ENCODE measurements at places on chromosomes 4 and X.

DNA sequence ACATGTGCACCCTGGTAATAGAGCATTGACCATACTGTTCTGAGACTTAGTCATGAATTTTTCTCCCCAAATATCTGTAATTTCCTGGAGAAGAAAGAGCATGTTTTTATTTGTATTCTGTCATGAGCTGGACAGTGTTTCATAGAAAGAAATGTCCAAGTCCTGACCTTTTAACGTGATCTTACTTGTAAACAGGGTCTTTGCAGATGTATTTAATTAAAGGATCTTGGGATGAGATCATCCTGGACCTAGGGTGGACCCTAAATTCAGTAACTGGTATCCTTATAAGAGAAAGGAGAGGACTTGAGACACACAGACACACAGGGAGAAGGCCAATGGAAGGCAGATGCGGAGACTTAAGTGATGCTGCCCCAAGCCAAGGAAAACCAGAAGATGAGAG lies 3.6 kb downstream of the ADGRA3 start:
- no peak for DNase-seq

DNA sequence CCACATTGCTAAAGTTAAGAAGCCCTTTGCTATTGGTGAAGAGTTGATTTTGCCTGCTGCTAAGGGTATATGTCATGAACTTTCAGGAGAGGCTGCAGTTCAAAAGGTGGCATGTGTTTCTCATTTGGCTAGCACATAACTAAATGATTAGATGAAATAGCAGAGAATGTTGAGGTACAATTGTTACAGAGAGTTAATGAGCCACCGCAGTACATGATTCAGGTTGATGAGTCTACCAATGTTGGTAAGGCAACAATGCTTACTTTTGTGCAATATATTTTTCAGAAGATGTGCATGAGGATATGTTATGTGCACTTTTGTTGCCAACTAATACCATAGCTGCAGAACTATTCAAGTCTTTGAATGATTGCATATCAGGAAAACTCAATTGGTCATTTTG lies 21.1 kb upstream of the CXCL2 start:
- DNase-seq = no peak

GRCh38 chr4:6342530-6343293 lies 73.1 kb downstream of the WFS1 start:
- DNase-seq = peak; percentile 62

GRCh38 chrX:87621697-87622096 lies 104.1 kb downstream of the KLHL4 start:
- DNase-seq = no peak

- no peak for DNase-seq
Observed at GRCh38 chr4:68288393-68288740, 42.9 kb upstream of the TMPRSS11B start.

DNA sequence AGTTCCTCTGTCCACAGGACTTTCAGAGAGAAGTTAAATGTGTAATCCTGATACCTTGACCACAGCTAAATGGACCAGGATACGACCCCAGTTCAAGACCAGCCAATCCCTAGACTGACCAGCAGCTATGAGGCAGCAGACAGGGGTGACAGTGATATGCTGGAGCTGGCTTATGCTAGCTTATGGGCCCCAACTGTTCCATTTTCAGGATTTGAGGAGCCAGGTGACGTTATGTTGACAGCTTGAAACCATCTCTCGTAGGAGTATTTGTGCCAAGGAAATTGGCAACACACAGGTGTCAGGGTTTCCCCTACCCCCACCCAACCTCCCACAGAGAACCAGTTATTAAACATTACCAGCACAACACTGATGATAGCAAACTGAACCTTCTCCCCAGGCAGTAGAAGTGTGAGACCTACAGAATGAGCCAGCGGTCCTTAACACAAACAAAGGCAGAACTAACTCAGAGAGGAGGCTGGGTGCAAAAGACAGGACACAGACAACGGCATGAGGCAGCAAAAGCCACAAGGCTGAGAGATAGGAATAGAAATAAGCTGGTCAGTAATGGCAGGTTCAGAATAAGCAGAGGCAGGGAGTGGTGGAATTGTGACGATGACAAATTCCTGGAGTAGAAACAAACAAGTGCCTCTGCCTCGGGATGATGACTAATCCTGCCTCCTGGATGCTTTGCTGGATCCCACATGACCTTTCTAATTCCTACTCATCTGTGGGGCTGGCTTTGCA lies 85.6 kb upstream of the CPEB2 start:
- no peak for DNase-seq

GRCh38 chr4:142567199-142567598 lies 278.9 kb downstream of the INPP4B start:
- DNase-seq = peak; percentile 12

GRCh38 chr4:53431052-53431451 lies 53.6 kb downstream of the FIP1L1 start:
- DNase-seq = peak; percentile 9

- DNase-seq = no peak
Observed at GRCh38 chr4:147222906-147223305, 258.0 kb upstream of the EDNRA start.
